HCT116 (cell line): ENCODE measurements at places on chromosomes 5 and 9. TPM values are rescaled to one million over a fixed set of nuclear protein-coding genes. Genes with fewer than 3 reads are reported as not detected.

The ANGPTL2 gene
- total RNA-seq = 0.20 TPM

GRCh38 chr9:118482306-118482705, 778.1 kb downstream of the TLR4 start:
- H3K4me3 ChIP-seq = no peak overlapping the region
- no peaks in the 10 kb centered on the region for H3K36me3 ChIP-seq
- DNase-seq = no peak
- H3K27me3 ChIP-seq = no peaks in the 10 kb centered on the region
- no peaks in the 10 kb centered on the region for H3K4me1 ChIP-seq
- H3K27ac ChIP-seq = no peak overlapping the region

DNA sequence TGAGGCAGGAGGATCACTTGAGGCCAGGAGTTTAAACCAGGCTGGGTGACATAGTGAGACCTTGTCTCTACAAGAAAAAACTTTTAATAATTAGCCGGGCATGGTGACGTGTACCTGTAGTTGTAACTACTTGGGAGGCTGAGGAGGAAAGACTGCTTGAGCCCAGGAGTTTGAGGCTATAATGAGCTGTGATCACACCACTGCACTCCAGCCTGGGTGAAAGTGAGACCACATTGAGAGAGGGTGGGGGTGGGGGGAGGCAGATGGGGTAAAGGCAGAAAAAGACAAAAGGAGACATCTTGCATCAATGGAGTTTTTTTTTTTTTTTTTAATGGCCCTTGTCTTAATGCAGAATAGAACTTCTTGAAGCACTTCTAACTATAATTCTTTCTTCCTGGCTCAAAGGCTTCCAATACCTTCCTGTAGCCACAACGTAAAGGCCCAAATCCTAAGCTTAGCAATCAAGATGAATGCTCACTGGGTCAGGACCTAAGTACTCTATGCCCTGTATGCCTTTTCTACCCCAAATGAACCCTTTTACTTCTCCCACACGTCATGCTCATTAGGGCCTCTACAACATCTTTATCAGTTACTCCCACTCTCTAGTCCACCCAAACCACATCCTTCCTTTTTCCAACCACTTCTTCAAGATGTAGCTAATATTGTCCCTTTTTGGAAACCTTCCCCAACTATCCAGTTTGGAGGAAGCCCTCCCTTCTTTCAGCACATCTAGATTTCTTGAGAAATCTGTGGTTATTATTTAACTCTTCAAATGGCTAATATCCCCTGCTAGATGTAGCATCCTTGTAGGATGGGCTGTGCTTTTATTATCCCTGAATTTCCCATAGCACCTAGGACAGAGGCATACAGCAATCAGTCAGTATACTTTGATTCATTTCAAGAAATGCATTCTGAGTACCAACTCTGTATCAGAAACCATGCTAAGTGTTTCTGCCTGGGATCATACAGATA, 40.8 kb downstream of the CSF2 start:
- no peak for DNase-seq
- H3K36me3 ChIP-seq = no peaks in the 10 kb centered on the region
- no peaks in the 10 kb centered on the region for H3K27me3 ChIP-seq
- H3K4me1 ChIP-seq = no peaks in the 10 kb centered on the region
- H3K27ac ChIP-seq = no peak overlapping the region
- H3K4me3 ChIP-seq = no peak overlapping the region

The GNA14 gene
- total RNA-seq = 0.25 TPM

DNA sequence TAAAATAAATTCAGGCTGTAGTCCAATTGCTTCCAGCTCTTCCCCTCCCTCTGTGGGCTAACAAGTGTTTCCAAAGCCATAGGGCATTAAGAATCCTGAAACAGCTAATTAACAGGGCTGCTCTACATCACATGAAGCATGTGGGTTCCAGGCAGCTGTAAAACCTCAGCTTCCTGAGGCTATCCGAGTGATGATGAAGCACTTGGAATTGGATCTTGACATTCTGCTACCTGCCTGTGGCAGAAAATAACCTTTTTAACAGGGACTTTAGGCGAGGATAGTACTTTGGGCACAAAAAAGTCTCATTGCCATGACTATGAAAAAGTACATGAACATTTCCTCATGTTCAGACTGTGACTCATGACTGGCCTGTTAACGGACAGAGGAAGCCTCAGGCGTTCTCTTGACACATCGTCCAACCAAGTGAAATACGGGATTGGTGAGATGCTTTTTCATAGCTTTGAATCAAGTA, 107.2 kb downstream of the PDE4D start:
- no peak for DNase-seq
- H3K27ac ChIP-seq = no peak overlapping the region
- no peaks in the 10 kb centered on the region for H3K4me1 ChIP-seq
- no peak overlapping the region for H3K4me3 ChIP-seq

The ADAMTS16 gene
- 2.4 TPM for total RNA-seq

- H3K27ac ChIP-seq = no peak overlapping the region
- H3K27me3 ChIP-seq = no peaks in the 10 kb centered on the region
- no peak for DNase-seq
- no peaks in the 10 kb centered on the region for H3K4me1 ChIP-seq
- no peaks in the 10 kb centered on the region for H3K36me3 ChIP-seq
- H3K4me3 ChIP-seq = no peak overlapping the region
Measured at GRCh38 chr5:160843240-160843639, 8.8 kb downstream of the ATP10B start.

The FAM221B gene
- total RNA-seq = not detected

- H3K4me1 ChIP-seq = no peaks in the 10 kb centered on the region
- no peaks in the 10 kb centered on the region for H3K36me3 ChIP-seq
- no peak overlapping the region for H3K27ac ChIP-seq
Measured at GRCh38 chr5:176762489-176762888, 47.9 kb upstream of the UNC5A start.

DNA sequence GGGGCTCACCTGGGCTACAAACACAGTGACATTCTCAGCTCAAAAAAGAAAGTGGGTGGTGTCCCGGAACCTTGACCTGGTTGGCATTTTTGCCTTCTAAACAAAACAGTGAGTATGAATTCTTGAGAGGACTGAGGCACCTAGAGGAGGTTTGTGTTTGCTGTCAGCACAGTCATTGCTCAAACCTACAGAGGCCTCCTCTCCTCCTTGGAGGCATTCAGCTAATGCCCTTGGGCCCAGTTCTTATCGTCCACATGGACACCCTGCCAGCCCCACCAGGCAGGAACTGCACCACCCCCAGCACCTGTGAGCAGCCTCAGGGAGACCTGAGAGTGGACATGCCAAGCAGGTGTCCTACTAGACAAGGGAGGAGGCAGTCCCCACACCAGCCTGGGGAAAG, 156.7 kb downstream of the SYK start:
- no peaks in the 10 kb centered on the region for H3K36me3 ChIP-seq
- H3K4me3 ChIP-seq = no peak overlapping the region
- H3K27me3 ChIP-seq = no peaks in the 10 kb centered on the region
- DNase-seq = no peak
- H3K4me1 ChIP-seq = no peaks in the 10 kb centered on the region

DNA sequence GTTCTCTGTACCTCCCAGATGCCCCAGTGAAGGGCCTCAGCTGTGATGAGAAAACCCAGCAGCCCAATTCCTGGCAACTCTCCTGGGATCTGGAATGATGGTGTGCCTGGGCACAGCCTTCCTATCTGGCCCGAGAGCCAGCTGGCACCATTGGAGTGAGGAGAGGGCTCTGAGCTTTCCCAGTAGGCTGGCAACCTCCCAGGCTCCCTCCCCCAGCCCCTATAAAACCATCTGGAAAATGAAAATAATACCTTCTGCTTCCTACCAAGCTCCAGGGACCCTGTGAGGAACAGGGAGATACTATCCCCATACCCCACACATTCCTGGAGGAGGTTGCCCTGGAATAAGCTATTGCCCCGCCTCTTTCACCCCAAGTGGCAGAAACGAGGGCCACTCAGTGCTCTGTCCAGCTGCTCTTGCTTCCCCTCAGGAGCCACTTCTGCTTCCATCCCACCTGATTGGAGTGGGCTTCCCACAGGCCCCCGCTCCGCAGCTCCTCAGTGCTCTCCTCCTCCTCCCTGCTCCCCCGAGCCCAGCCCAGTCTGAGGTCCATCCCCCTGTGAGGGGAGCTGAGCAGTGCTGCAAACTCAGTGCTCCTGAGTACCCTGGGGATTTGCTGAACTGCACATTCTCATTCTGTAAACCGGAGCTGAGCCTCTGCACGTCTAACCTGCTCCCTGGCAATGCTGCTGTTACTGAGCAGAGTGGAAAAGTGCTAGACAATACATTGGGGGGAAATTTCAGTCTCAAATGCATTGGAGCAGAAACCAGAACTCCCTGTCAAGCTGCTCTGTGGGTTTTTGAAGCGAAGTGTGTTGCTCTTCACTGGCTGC, 74.7 kb downstream of the THBS4 start:
- no peaks in the 10 kb centered on the region for H3K4me1 ChIP-seq
- no peak for DNase-seq

The GADD45G gene
- not detected for total RNA-seq

GRCh38 chr9:88713010-88713409, 178.0 kb downstream of the NXNL2 start:
- no peaks in the 10 kb centered on the region for H3K4me1 ChIP-seq
- no peaks in the 10 kb centered on the region for H3K27me3 ChIP-seq
- no peak overlapping the region for H3K4me3 ChIP-seq
- H3K36me3 ChIP-seq = no peaks in the 10 kb centered on the region
- H3K27ac ChIP-seq = no peak overlapping the region

DNA sequence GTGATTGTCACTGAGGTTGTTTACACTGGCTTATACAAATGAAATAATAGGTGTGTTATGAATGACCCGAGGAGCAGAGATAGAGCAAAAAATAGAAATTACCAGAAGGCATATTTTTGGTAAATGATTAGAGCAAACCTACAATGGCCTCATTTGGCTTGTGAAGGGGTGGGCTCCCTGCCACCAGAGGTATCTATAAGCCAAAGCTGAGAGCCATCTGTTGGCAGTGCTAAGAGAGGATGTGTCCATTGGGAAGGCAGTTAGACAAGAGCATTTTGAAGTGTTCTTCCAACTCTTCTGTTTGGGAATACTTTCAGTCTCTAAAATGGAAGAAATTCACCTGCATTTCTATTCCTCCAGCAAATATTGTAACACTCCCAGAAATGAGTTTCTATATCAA, 10.6 kb downstream of the NIPAL4 start:
- no peak overlapping the region for H3K4me3 ChIP-seq
- H3K36me3 ChIP-seq = no peaks in the 10 kb centered on the region
- H3K27ac ChIP-seq = no peak overlapping the region
- DNase-seq = no peak
- H3K4me1 ChIP-seq = peaks cover 11% of the 10 kb centered on the region

DNA sequence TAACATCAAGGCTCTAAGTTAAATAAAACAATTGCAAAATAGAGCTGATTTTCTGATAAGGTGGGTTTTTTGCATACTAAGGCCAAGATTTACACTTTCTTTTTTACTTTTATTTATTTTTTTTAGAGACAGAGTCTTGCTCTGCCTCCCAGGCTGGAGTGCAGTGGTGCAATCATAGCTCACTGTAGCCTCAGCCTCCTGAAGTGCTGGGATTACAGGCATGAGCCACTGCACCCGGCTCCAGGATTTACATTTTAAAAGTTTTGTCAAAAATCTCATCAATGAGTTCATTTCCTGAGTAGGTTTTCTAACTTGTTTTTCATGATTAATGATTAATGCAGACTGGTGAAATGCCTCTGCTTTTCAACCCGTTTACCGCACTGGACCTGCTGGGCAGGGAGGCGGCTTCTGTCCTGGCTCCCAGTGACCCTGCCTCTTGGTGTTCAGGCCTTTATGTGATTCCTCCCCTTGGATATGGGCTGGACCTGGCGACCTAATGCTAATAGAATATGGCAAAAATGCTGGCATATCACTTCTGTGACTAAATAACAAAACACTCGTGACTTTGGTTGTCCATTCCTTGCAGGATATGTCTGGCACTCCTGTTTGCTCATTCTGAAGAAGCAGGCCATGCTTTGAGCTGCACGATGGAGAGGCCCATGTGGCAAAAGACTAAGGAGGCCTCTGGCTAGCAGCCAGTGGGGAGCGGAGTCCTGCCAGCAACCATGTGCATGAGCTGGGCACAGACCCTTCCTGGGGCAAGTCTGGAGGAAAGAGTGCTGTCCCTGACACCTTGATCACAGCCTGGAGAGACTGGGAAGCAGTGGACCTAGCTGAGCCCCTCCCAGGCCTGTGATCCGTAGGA, 72.2 kb upstream of the PTCH1 start:
- H3K4me1 ChIP-seq = no peaks in the 10 kb centered on the region
- H3K4me3 ChIP-seq = no peak overlapping the region
- no peaks in the 10 kb centered on the region; the same call in 1 of the 2 replicates for H3K27me3 ChIP-seq
- no peak overlapping the region for H3K27ac ChIP-seq

DNA sequence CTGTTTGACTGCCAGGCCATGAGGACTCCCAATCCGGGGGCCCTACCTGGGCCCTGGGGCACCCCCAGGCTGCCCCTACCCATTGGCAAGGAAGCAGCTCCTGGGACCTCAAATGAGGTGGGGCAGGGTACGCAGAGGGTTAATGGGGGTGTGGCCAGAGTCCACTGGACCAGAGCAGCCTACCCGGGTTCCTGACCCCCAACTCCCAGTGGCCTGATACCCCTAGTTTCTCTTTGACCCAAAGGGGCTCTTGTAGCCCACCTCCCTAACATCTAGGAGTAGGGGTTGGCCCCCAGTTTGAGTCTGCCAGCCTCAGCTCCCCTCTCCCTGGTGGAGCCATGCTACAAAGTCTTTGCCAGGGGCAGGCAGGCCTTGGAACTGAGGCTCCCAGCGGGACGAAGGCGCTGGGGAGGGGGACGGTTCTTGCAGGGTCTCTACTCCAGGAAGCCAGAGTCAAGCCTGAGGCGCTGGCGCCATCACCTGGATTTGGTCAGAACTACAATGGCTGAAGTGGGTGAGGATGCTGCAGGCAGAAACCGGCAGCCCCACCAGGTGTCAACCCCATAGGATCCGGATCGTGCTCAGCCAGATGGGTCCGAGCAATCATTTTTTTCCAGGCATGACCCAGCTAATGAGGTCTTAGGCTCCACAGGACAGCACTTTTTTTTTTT, 8.4 kb upstream of the CERCAM start:
- H3K36me3 ChIP-seq = no peaks in the 10 kb centered on the region
- peaks cover 4% of the 10 kb centered on the region; the same call in 1 of the 2 replicates for H3K4me1 ChIP-seq
- DNase-seq = no peak
- no peak overlapping the region for H3K27ac ChIP-seq
- no peak overlapping the region for H3K4me3 ChIP-seq

The PRLR gene
- total RNA-seq = 0.10 TPM

The CCL27 gene
- total RNA-seq = 1.0 TPM

- H3K4me3 ChIP-seq = no peak overlapping the region
- H3K27me3 ChIP-seq = no peaks in the 10 kb centered on the region
- DNase-seq = peak; percentile 83
- peaks cover 2% of the 10 kb centered on the region; the same call in 1 of the 2 replicates for H3K4me1 ChIP-seq
- no peak overlapping the region for H3K27ac ChIP-seq
- H3K36me3 ChIP-seq = no peaks in the 10 kb centered on the region
Measured at GRCh38 chr5:130773813-130774212, 391.2 kb downstream of the HINT1 start.

GRCh38 chr5:109908366-109908765, 218.6 kb downstream of the MAN2A1 start:
- no peak overlapping the region for H3K4me3 ChIP-seq
- no peak for DNase-seq
- no peaks in the 10 kb centered on the region for H3K4me1 ChIP-seq

GRCh38 chr5:40689438-40689837, 9.7 kb downstream of the PTGER4 start:
- H3K27me3 ChIP-seq = no peaks in the 10 kb centered on the region
- no peaks in the 10 kb centered on the region for H3K36me3 ChIP-seq
- H3K4me1 ChIP-seq = peaks cover 15% of the 10 kb centered on the region; the same call in 1 of the 2 replicates
- H3K4me3 ChIP-seq = no peak overlapping the region
